ENCODE measurements at places on chromosomes 7 and 10. TPM values are rescaled to one million over a fixed set of nuclear protein-coding genes. Genes with fewer than 3 reads are reported as not detected.

CUZD1 gene
- 0.47 TPM for total RNA-seq

KCND2 gene
- total RNA-seq: not detected

PNLIPRP1 gene
- not detected for total RNA-seq

PPP1R17 gene
- not detected for total RNA-seq

SPOCK2 gene
- total RNA-seq: not detected

PTPRZ1 gene
- 0.30 TPM for total RNA-seq

Data from HT1080 (cell line).